ENCODE measurements at places on chromosomes 5 and 9.

GRCh38 chr5:141349917-141350619 is at the start of gene PCDHGB1:
PCDHGB1 (plus strand) TSS chr5:141350099; CDS start chr5:141350261, 162 bp downstream.
- DNase-seq, result no peak

DNA sequence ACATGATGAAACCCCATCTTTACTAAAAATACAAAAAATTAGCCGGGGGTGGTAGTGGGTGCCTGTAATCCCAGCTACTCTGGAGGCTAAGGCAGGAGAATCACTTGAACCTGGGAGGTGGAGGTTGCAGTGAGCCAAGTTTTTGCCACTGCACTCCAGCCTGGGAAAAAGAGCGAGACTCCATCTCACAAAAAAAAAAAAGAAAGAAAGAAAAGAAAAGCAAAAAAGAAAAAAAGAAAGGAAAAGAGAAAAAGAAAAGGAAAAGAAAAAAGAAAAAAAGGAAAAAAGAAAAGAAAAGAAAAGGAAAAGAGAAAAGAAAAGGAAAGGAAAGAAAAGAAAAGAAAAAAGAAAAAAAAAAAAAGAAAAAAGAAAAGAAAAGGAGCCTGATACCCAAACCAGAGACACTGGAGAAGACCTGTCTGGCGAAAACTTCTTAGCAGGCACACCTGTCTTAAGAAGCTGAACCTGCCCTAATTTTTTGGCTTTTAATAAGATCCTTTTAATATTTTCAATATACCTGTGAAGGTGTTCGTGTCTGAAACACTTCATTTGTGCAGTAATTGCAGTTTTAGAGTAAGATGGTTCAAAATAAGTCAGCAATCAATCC is 164.7 kb upstream of the IRX2 start:
- no peak for DNase-seq

DNA sequence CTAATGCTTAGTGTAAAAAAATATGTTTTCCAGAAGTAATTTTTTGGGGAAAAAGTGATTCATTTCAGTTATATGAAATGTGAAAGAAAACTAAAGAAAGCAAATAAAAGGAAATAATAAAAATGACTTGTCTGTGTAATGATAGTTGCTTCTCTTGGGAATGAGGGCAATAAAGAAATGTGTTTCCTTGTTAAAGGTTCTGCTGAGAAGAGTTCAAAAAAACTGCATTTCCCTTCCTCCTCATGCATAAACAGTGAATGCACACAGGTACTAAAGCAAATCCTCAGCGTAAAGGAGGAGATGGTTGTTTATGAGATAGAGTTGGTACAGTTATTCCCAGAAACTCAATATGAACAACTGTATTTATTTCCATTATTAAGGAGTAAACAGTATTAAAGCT is 307.6 kb downstream of the GLIS3 start:
- DNase-seq, result no peak

GRCh38 chr9:115208501-115208900 is 90.5 kb upstream of the TNC start:
- no peak for DNase-seq

DNA sequence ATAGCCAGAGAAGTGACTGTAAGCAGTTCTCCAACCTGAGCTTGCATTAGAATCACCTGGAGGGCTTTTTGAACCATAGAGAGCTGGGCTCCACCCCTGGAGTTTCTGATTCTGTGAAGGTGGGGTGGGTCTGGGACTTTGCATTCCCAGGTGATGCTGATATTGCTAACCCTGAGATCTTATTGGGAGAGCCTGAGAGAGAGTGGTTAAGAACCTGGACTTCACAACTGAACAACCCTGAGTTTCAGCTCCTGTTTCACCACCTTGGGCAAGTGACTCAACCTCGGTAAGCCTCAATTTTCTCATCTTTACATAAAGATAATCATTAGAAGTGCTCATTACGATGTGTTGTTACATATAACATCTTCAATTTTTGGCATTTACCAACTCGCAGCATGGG is 498.6 kb downstream of the EBF1 start:
- DNase-seq, result no peak

GRCh38 chr5:116437922-116438578 is 136.6 kb downstream of the SEMA6A start:
- DNase-seq, result no peak

DNA sequence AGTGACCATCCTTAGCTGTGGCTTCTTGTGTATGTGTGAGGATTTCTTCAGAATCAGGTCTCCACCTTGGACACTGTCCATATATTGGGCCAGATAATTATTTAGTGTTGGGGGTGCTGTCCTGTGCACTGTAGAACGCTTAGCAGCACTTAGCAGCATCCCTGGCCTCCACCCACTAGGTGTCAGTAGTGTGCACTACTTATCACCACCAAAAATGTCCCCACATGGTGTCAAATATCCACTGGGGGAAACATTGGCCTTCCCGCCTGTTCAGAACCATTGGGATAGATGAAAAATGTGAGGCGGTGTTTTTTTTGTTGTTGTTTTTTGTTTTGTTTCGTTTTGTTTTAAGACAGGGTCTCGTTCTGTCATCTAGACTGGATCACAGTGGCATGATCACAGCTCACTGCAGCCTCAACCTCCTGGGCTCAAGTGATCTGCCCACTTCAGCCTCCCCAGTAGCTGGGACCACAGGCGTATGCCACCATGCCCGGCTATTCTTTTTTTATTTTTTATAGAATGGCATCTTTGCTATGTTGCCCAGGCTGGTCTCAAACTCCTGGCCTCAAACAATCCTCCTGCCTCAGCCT is 67.7 kb downstream of the TENT4A start:
- DNase-seq, result no peak

DNA sequence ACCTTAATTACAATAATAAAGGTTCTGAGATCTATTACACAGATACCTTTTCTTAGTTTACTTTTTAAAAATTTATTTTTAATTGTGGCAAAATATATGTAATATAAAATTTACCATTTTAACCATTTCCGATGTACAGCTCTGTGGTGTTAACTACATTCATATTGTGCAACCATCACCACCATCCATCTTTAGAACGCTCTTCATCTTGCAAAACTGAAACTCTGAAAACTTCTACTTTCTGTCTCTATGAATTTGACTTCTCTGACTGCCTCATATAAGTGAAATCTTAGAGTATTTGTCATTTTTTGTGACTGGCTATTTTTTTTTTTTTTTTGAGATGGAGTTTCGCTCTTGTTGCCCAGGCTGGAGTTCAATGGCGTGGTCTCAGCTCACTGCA is 26.8 kb downstream of the WWC1 start:
- no peak for DNase-seq

DNA sequence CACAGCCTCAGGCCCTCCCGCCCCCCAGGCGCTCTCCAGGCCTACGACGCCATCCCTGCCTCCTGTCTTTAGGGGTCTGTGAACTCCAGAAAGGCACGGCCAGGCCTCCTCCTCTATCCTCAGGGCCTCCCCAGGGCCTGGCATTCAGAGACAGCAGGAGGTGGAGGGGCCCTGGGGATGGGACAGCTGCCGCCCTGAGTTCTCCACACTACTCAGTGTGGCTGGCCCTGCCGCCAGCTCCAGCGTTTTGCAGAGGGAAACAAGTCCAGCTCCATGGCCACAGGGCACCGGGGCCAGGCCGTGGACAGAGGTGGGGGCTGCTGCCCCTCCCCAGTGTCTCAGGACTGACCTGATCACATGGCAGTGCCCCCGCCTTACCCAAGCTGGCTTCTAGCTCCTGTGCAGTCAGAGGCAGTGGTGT is 16.4 kb downstream of the SH3GLB2 start:
- no peak for DNase-seq

GRCh38 chr5:74179701-74180100 is 460.8 kb downstream of the ENC1 start:
- DNase-seq, result no peak

- DNase-seq, result no peak
These were observed at the start of gene TUSC1 for GRCh38 chr9:25678147-25678666. TUSC1 (minus strand) TSS chr9:25678444; CDS start chr9:25678312, 132 bp downstream.

- no peak for DNase-seq
These were observed 271.0 kb downstream of the TMEM161B start for GRCh38 chr5:87997662-87998061.

GRCh38 chr5:117463881-117464570 is 889.4 kb upstream of the SEMA6A start:
- DNase-seq, result no peak

DNA sequence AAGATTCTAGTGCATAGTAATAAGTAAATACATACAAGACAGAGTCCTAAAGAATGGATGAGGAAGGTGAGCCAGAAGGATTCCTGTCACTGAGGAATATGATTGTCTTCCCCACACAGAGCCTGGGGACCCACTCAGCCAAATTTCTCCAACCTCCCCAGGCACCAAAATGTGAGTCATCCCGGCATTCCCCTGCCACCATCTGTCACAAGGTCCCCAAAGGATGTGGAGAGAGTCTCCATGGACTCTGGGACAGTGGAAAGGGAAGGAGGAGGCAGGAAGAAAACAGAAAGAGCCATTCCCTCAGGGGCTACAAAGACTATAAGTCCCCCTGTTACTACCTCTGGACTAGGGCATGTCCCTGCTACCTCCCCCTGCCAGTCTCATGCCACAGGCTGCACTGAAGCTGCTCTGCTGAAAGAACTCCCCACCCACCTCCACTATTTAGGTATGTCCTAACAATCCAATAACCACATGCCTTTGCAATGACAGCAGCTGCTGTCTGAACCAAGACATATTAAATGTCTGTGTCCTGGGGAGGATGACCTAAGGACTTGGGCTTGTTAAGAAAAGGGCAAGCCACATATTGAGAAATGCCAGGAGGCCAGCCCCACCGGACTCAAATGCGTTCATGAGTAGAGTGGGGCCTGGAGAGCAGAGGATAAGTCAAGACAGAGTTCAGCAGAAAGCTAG is 10.7 kb upstream of the OR5C1 start:
- DNase-seq, result no peak

- DNase-seq, result no peak
These were observed 20.8 kb downstream of the MEGF10 start for GRCh38 chr5:127311349-127311748.

GRCh38 chr5:65925044-65925600 is 1.3 kb upstream of the ERBIN start:
- DNase-seq, result peak; percentile 81

DNA sequence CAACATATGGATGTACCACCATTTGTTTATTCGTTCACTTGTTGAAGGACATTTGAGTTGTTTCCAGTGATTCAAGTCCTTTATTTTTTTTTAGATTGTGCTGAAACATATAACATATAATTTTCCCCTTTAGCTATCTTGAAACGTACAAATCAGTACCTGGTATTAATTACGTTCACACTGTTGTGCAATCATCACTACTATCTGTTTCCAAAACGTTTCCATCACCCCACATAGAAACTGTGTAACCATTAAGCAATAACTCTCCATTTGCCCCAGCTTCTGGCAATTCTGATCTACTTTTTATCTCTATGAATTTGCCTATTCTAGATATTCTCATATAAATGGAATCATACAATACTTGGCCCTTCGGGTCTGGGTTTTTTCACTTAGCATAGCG is 116.0 kb downstream of the FGF1 start:
- DNase-seq, result no peak

GRCh38 chr9:91101611-91102168 is 260.0 kb downstream of the AUH start:
- no peak for DNase-seq

DNA sequence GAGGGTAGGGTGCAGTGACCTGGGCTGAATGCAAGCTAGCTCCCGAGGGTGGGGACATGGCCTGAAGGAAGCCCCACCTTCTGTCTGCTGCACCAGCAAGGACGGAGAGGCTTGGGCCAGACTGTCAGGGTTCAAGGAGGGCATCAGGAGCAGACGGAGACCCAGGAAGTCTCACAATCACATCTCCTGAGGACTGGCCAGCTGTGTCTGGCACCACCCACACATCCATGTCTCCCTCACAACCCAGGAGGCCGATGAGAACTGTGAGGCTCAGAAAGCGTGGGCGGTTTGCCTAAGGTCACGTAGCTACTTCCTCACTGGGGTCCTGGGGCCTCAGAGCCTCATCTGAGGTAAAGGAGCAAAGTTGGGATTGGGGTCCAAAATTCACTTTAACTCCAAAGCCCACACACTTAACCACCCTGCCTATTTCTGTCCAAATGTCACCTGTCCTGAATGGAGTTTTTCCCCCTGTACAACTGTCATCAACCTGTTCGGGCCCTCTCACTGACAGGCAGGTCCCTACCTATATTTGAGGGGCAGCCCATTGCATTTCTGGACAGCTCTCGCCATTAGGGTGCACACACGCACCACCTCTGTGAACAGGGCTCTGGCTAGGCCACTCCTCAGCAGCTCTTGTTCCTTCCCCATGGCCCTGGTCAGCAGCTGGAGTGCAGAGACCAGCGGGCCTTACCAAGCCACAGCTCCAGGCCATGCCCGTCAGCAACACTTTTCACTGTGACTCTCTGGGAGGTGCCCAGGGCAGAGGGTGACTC is 3.4 kb downstream of the IL13 start:
- DNase-seq, result no peak

DNA sequence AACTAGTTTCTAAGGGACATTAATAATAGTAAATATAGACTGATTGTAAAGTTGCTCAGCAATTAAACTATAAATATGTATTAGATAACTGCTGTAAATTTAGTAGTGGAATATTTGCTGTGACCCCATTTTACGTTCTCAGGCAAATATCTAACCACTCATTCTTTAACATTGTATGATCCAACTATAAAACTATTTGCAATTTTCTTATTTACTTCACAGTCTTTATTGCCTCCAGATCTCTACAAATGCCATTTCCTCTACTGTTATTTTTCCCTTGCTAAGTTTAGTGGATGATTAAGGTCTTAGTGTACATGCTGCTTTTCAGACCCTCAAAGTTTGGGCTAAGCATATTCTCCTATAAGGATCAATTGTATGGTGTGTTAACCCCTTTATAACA is 526.2 kb upstream of the ST8SIA4 start:
- no peak for DNase-seq

GRCh38 chr9:131126059-131126426 is 657 bp downstream of the NUP214 start:
- DNase-seq, result no peak

DNA sequence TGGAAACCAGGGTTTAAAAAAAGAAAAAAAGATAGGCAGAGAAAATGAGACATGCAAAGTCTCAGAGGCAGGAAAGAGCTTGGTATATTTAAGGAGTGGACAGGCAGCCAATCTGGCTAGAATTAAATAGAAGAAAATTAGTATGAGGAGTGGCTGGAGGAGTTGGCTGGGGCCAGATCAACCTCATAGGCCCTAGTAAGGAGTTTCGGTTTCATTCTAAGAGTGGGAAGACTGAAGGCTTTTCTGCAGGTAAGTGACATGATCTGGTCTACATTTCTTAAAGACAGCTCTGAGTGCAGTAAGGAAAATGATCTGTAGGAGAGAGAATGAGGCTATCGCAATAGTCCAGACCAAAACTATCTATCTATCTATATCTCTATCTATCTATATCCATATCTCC is 27.5 kb downstream of the ADRB2 start:
- DNase-seq, result no peak

DNA sequence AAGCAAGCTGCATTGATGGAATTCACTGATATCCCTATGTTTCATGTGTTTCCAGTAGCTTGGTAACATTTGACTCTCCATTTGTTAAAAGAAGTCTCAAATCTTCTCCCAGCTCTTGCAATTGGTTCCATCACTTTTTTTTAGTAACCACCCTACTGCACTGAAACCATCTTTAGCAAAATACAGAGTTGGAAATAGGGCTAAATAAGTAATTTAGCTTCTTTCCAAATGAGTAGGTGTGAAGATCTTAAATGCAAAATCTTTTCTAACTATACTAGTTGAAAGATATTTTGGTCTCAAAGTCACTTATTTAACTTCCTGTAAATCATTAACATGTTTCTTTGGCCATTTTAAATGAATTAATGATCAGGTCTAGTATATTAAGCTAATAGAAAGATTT is 138.1 kb downstream of the DIRAS2 start:
- no peak for DNase-seq

All from bone marrow (tissue), 2 donors.